Activated CD4-positive, alpha-beta T cell treated with anti-CD3 and anti-CD28 coated beads for 1 hour (primary cell): ENCODE measurements at places on chromosomes 6 and 20.

GRCh38 chr6:169763308-169763707 lies 11.9 kb downstream of the ERMARD start:
- no peak for DNase-seq

DNA sequence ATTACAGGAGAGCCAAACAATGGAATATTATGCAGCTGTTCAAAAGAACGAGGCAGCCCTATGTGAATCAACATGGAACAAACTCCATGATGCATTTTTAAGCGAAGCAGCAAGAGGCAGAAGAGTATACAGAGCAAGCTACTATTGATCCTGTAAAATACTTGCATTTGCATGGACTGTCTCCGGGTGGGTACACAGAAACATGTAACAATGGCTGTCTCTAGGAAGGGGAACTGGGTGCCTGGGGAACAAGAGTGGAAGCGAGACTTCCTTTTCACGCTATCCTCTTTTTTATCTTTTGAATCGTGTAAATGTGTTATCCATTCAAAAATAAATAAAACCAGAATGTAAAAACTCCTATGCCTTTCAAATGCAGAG lies 93.3 kb upstream of the SIRPA start:
- no peak for DNase-seq

DNA sequence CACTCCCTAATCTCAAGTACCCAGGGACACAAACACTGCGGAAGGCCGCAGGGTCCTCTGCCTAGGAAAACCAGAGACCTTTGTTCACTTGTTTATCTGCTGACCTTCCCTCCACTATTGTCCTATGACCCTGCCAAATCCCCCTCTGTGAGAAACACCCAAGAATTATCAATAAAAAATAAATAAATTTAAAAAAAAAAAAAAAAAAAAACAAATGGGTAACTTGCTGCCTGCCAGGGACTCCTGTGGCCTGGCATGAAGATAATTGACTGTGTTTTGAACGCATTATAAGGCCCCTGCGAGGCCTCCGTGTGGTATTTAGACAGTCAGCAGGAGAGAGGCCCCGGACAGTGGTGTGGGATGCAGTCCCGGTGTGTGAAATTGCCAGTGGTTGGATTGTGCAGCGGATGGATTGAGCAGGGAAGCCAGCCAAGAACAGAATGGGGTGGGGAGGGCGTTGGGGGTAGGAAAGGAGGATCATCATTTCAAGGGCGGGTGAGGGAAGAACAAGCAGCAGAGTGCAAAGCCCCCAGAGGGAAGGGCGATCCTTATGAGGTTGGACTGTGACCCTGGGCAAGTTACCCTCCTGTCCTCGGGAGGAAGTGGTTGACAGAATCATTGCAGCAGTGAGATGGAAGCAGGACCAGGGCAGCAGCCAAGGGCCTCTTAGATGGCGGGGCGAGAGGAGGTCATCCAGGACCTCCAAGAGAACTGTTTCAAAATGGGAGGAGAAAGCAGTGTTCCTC lies 43.3 kb downstream of the PPARD start:
- DNase-seq, result no peak

- no peak for DNase-seq
These were observed 9.8 kb upstream of the ZBP1 start for GRCh38 chr20:57630061-57630460.

DNA sequence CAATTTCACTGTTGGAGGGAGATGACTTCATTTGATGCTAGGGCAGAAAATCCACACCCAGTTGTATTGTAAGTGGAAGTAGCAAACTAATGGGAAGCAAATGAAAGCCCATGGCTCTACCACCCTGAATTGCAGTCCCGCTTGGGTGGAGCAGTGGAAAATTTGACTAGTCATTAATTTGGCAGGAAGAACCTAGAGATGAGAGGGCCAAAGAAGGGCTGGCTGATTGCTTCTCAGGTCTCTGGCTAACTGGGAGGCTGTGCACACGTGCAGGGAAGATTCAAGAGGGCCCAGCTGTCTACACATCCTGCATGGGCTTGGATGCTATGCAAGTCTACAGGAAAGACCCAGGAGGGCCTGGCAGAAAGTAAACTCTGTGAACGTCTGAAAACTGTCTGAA lies 466.2 kb downstream of the TFAP2A start:
- no peak for DNase-seq

GRCh38 chr20:45937765-45938164 lies 3.3 kb downstream of the PCIF1 start:
- no peak for DNase-seq

DNA sequence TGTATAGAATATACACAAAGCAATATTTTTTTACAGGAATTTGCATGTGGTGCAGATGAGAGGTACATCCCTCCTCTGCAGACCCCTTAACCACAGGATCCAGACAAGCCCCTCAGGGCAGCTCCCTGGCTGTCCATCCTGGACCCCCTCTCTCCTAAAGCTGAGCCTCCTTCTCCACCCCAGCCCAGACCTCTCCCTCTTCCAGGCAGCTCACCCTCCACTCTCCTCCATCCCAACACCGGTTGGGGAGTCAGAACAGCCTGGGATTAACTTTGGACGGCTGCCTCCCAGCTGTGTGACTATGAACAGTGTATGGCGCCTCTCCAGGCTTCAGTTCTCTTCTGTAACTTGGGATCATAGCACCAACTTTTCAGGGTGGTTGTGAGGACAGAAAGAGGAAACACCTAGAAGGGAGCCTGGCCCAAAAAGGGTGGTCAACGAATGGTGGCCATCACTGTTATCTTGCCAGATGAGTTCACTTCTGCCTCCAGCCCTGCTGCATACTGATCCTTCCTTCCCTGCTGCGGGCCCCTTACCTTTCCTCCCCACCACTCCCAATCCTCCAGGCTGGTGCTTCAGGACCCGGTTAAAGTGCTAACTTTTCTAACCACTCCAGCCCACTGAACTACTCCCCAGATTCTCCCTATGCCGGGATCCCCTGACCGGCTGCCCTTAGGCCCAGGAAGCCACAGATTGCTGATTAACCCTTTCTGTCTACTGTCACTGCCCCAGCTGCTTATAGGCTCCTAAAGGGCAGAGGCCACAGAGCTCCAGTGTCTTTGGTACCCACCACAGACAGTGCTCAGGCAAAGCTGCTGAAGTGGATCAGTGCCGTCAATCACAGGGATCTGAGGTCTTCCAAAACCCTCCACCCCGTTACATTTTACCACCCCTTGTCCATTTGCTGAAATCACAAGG lies 55.9 kb downstream of the GPR6 start:
- no peak for DNase-seq

DNA sequence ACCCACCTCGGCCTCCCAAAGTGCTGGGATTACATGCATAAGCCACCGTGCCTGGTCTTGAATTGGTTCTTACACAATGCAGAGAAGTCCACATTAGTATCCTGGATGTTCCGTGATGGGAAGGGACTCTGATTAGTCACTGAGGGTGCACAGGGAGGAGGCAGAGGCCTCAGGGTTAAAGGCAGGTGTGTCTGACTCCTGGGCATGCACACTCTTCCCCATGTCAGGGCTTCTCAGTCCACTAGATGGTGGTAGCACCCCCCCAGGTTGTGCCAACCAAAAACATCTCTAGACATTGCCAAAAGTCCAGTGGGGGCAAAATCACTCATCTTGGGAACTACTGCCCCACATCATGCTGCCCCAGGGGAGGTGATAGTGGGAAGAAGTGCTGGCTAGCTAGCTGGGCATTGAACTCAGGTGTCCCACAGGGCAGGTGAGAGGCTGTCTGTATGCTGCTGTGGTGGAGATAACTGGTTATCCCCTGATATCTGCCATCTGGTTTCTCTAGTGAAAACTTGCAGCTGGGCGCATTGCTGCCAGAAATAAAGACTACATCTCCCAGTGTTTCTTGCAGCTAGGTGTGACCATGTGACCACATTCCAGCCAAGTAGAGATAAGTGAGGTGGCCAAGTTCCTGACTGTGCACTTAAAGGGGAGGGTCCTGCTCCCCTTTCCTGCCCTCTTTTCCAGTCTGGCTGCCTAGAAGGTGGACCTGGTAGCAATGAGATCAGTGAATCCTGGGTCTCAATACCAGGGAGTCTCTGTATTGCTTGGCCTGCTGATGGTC lies 8.4 kb upstream of the NSFL1C start:
- DNase-seq, result no peak

DNA sequence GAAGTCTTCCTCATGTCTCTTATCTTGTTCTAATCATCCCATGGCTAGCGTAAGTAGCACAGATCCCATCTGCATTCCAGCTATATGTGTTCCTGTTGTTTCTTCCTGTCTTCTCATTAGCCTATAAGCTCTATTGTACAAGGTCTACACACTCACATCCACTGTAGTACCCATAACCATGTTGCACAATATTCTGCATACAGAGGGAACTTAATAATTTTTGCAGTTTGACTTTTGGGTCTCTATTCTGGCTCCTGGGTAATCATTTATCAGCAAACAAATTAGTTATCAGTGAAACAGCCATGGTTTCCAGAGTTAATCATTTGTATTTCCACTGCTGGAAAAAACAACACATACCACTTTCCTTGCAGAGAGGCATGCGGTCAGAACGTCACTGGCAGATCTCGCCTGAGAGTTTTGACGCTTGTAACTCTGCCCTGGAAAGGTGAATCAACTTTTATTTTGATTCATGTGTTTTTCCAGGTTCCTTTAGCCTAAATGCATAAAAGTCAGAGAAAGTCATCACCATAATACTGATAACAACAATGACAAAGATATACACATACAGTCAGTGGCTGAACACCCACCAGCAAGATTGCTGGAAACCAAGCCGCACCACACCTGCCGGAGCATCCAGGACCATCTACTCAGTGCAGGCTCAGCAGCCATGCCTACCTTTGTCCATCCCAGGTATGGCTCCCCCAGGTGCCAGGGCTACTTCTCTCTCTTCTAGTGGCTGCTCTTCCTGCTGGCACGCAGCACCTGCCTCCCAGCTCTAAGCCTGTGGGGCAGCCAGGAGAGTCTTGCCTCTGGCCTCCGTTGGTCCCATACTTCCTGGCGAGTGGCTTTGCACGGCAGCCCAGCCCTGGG lies 158.2 kb downstream of the QRSL1 start:
- no peak for DNase-seq

DNA sequence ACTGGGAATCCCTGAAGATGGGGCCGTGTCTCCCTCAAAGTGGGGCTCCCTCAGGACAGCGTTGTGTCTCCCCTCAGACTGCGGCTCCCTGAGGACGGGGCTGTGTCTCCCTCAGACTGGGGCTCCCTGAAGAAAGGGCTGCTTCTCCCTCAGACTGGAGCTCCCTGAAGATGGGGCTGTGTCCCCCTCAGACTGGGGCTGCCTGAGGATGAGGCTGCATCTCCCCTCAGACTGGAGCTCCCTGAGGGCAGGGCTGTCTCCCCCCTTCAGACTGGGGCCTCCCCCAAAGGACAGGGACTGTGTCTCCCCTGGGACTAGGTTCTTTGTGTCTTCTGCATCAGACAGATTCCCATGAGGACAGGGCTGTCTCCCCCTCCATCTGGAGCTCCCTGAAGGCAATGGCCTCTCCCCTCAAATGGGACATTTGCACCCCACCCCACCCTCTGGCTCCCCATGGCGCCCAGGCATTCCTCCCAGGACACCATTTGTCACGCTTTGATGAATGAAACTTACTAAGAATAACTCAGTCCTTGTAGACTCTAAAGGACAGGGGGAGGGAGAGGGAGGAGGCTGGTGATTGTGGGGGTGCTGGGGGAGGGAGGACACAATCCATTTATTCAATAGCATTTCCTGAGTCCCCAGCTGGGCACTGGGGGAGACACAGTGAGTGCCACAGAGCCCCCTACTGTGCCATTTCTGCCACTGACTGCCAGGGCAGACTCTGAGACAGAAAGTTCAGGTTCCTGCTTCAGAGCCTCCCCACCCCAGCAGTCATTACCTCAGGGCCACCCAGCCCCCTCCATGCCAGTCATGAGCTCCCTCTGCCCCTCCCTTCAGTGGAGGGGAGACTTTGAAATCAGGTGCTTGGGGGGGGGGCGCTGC lies 122.4 kb downstream of the MRPL14 start:
- no peak for DNase-seq
